Stimulated activated CD8-positive, alpha-beta memory T cell treated with anti-CD3 and anti-CD28 coated beads, Interleukin-7, amount 100 ng/mL, for 4 hours (primary cell): ENCODE measurements at places on chromosomes 16 and 17.

DNA sequence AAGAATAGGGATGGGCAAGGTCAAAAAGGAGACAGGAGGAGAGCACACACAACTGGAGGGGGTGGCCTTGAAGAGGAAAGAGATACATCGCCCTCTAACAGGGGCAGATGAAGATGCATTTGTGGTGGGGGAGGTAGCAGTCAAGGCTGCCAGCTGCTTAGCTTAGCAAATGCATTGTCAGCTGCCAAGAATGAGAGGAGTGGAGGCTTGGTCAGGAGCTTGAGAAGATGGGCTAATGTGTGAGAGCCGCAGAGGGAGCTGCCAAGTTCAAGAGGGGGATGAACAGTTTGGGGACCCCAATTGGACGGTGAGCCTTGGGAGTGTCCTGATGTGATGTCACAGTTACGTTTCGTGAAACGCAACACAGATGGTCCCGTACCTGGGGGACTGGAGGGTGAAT, 28.9 kb upstream of the GNA13 start:
- no peak for DNase-seq

DNA sequence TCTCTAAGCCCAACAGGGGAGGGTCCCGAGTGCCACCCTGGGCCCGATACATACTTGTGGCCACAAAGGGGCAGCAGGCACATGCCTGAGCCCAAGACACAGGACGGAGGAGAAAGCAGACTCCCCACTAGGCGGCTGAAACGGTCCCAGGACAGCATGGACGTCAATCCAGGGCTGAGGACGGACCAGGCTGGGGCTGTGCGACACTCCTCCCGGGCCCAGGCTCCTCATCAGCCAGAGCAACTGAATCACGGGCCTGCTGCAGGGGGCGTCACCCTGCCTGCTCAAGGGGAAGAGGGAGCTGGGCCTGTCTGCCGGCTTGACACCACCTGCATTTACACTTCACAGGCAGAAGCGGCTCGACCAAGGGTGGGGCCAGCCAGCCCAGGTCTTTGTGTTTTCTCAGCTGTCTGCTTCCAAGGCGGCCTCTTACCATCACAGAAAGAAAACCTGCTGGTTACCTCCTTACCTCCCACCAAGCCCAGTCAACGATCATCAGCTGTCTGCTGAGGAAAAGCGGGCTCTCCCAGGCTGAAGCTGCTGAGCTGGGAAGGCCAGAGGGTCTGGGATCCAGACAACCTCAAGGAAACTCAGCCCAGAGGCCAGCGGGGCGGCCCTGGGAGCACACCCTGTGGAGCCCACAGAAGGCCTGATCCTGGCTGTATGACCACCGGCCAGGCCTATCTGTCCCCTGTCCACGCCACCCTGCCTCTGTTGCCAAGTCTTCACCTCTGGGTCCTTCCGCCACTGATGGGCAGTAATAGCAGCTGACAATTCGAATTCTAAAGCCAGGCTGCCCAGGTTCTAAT, 26.4 kb downstream of the KIFC3 start:
- no peak for DNase-seq

DNA sequence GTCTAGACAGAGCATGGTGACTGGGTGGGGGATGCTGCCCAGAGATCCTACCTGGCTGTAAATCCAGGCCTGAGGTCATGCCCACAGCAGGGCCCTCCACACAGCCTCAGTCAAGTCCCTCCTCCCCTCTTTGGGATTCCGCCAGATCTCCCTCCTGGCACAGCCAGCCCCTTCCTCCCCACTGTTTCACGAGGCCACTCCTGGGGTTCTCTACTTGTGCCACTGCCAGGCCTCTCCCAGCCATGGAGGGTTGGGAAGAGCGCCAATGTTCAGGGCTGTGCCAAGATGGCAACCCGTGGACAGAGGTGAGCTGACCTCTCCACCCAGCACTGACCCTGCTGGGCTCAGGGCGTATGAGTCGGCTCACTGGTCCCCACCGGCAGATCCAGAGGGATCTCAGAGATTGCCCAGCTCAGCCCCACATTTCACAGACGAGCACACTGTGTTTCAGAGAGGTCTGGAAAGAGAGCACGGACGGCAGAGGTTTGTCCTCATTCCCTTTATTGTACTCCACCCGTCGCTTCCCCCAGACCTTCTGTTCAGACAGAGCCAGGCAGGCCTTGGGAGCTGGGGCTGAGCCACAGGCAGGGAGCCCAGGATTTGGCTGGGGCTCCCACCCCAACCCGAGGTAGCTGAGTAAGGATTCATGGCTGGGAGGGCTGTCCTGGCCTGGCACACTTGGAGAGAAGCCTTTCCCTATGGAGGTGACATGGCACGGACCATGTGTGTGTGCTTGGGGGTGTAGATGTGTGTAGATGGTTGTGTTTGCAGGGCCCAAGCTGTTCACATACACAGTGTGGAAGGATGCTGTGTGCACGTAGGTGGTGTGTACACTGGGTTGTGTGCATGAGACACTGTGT, 3.5 kb upstream of the CAMKK1 start:
- DNase-seq: no peak

DNA sequence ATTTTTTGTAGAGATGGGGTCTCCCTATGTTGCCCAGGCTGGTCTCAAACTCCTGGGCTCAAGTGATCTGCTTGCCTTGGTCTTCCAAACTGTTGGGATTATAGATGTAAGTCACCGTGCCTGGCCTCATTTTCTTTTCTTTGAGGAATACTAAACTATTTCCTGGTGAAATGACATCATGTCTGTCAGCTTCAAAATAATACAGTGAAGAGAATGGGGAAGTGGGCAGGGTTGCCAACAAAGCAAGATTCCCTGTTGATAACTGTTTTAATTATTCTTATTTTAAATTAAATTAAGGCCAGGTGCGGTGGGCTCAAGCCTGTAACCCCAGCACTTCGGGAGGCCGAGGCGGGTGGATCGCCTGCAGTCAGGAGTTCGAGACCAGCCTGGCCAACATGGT, 21.1 kb downstream of the PIPOX start:
- no peak for DNase-seq

- no peak for DNase-seq
Observed at GRCh38 chr17:22459331-22459952, 767.1 kb downstream of the KCNJ18 start.
